ENCODE measurements at places on chromosomes 11 and 22.

GRCh38 chr22:23801886-23802377 is 15.2 kb downstream of the SMARCB1 start:
- DNase-seq, result no peak

- peak; percentile 29 for DNase-seq
These were observed 29.6 kb downstream of the SBF1 start for GRCh38 chr22:50445071-50445879.

DNA sequence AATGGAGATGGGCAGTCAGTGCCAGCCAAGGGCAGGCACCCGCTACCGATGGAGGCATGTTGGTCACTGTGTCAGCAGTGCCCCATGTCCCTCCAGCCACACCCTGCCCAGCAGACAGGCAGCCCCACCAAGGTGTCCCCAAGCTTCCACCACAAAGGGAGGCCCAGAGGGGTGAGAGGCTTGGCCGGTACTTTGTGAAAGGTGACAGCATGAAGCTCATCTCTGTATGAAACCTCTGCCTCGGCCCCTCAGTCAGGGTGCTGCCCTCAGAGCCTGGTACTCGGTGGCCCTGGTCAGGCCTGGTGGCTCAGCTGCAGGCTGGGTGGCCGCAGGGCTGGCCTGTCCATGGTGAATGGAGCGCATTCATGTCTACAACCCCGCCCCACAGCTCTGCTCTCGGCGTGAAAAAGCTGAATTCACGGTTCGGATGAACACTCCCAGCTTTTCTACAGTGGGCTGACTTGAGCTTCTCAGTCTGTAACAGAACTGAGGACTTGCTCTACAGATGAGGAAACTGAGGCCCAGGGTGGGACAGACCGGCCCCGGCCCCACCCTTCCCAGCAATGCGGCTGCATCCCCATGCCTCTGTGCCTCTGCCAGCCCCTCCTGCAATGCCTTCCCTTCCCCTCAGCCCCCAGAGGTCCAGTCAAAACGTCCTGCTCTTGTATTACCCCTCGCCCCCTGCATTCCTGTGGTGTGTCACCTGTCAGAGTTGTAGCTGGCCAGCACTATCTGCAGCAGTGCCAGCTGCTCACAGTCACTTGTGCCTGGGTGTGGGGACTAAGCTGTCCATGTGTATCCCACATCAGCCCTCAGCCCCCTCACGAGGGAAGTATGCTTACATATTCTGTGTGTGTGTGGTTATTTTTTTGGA is 27.7 kb downstream of the RSPH14 start:
- peak; percentile 97 for DNase-seq

DNA sequence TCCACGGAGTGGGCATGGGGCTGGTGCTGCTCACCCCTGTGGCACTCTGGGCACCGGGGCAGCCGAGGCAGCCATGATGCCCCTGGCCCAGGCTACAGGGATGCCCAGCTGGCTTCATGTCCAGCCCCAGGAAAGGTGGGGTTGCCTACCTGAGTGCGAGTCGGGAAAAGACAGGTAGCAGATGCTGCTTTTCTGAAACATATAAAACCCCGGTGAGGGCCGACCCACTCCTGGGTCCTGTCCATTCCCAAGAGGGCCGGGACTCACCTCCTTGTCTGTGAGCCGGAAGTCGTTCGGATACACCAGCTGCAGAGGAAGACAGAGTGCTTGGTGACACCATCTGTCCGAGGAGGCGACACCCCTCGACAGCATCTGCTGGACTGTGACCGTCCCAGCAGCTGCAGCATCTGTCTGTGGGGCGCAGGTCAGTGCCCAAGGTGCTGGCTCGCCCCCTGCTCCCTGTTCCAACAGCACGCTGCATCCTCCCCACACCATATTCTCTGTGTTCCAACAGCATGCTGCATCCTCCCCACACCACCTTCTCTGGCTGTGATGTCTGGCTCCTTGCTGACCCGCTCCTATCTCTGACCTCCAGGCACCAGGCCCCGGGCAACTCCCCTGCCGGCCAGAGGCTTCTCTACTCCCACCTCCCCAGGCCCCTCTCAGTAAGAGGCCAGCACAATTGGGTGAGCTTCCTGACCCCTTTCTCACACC is 8.0 kb downstream of the DENND6B start:
- no peak for DNase-seq

- DNase-seq, result no peak
These were observed 31.4 kb downstream of the KCNC1 start for GRCh38 chr11:17766073-17766359.

- no peak for DNase-seq
These were observed 35.0 kb downstream of the NAV2 start for GRCh38 chr11:19747634-19748033.

DNA sequence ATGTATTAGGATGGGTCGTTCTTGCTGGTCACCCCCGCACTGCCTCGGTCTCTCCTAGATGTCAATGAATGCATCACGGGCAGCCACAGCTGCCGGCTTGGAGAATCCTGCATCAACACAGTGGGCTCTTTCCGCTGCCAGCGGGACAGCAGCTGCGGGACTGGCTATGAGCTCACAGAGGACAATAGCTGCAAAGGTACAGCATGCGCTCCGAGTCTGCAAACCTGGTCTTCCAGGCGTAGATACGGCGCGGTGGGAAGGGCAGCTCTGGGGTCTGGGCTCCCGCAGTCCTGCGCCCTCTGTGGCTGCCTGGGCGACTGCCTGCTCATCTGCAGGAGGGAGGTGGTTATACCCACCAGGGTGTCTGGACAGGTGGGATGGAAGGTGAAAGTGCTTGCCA is 31.0 kb downstream of the FBLN1 start:
- DNase-seq, result no peak

- no peak for DNase-seq
These were observed 442.7 kb downstream of the MIAT start for GRCh38 chr22:27099946-27100722.

DNA sequence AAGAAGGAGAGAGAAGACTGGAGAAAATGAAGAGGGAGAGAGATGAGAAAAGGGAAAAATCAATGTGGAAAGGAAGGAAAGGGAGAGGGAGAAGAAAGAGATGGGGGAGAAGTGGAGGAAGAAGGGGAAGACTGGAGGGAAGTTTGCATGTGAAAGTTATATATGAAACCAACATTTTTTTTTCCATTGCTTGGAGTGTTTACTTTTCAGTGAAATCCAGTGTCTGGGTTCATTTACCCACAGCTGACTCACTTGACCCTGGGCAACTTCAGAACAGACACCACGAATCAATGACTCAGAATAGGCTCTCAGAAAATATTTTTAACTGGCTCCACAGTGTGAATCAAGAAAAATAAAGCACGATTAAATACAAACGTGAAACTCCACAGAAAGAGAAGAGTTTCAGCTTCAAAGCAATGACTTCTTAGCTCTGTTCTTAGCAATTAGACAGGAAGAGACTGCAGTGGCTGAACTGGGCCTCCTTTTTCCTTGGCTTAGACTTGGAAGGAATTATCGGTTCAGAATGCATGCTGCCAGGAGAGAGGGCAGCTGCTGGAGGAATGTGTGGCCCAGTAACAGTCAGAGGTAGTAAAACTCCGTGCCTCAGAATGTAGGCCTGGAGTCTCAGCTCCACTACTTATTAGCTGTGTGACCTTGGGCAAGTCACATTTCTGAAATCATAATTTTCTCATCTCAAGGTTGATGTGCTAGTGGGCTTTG is 237.5 kb downstream of the MIAT start:
- no peak for DNase-seq

DNA sequence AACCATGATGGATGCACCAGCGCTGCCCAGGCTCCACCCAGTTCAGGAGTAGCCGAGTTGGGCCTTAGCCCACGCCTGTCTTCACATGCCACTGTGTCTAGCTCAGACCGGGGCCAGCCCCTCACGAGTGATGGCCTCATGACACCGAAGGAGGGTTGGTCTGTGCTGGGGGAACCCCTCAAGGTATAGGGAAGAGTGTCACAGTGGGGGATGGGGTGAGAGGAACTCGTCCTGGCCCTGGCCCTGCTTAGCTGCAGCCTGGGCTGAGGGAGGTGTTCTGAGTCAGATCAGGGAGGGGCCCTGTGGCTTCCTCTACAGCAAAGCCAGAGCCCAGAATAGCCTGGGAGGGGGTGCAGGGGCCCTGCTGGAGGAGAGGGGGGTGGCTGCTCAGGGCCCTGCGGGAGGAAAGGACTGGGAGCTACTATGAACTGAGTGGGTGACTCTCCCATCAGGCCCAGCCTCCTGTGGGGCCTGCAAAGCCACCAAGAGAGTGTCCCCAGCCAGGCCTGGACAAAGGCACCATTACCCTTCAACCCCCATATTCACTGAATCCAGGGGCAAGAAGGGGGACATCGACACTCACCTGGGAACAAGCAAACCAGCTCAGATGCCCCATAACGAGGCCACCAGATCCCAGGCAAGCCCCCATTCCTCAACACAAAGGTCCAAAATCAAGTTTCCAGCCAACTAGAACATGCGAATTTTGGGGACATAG is 41.2 kb downstream of the IGLL5 start:
- DNase-seq, result peak; percentile 14

GRCh38 chr11:66388780-66389386 is 17.3 kb upstream of the SLC29A2 start:
- peak; percentile 55 for DNase-seq

GRCh38 chr22:39662686-39663052 is 92.1 kb downstream of the CACNA1I start:
- no peak for DNase-seq

- DNase-seq, result no peak
These were observed 107.3 kb upstream of the B3GAT1 start for GRCh38 chr11:134519390-134519750.

DNA sequence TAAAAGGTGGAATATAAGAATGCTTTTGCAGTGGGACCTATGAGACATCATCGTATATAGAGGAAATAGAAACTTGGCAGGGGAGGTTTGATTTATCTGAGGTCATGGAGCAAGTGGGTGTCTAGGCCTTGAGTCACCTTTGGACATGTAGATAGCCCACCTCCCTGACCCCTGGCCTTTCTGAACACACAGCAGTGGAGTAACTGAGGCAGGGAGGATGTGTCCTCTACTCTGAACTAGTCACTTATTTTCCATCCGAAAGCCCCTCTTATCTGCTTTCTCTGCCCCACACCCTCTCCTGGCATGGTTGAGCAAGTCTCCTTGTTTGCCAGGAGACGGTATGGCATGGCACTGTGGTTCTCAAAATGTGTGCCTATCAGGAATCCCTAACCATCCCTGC is 7.9 kb downstream of the CD82 start:
- DNase-seq, result no peak
